Hypothalamus (tissue), 51 donors: ENCODE measurements at places on chromosomes 7 and 10.
A peak's percentile ranks its signal among the peaks of the same experiment; 100 is the strongest.

- DNase-seq = no peak
Measured at GRCh38 chr10:93462881-93463280, 19.3 kb downstream of the MYOF start.

DNA sequence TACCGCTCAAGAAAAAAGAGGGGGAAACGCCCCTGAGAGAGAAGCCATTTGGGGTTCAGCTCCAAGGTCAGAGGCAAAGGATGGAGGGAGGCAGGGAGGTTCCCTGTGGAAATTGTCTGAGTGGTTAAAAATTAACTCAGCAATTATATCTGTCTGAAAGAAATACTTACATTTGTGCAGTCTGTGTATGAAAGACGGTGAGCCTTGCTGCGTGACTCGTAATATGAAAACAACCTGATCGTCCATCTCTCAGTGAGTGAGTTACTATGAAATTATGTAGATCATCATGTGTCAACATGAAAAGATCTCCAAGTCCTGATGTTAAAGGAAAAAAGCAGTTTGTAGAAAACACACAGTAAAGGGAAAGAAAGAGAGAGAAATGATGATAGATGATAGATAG is 67.2 kb upstream of the FAM204A start:
- DNase-seq = no peak

DNA sequence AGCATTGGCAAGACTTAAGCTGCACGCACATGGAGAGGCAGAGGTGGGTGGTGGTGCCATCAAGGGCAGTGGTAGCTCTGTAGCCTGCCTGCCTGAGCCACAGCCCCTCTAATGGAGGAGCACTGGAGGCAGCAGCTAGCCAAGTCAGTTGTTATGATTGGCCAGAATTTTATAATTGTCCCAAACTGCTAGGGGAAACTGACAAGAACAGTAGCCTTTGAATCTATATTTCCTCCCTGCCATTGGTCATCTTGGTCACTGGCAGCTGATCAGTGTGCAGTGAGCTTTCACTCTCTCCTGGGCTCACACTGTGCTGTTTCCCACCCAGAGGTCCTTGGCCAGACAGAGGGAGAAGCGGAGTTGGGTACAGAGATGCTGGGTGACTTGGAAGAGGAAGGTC is 9.6 kb upstream of the ZNF783 start:
- DNase-seq = no peak

GRCh38 chr10:99700649-99701048 is 31.3 kb downstream of the COX15 start:
- DNase-seq = no peak

DNA sequence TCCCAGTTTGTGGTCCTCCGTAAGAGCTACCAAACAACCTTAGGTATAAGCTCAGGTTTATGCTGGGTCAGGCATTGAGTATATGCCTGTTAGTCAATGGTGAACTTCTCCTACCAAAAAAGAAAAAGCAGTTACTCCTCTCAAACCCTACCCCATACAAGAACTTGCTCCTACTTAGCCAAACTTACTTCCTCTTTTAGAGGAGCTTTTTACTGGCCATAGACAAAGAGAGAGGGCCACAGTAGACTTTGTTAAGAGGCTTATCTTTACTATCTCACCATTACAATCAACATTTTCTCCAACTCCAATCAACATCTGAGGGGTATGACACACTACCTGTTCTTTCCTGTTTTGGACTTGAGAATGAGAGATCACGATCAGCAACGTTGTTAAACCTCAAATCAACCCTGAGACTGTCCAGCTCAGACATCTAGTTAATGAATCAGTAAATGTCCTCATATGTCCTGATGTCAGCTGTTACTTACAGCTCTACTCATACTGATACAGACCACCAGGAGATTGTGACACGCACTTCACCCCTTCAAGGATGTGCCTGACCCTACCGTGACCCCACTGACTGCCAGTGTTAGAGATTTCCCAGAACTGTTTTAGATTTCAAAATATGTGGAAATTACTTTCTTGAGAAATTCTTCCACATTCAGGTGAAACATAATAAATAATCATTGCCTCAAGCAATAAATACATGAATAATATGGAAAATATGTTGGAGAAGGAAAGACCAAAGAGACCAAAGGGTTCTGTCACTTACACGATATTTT is 18.4 kb upstream of the CCDC71L start:
- no peak for DNase-seq

DNA sequence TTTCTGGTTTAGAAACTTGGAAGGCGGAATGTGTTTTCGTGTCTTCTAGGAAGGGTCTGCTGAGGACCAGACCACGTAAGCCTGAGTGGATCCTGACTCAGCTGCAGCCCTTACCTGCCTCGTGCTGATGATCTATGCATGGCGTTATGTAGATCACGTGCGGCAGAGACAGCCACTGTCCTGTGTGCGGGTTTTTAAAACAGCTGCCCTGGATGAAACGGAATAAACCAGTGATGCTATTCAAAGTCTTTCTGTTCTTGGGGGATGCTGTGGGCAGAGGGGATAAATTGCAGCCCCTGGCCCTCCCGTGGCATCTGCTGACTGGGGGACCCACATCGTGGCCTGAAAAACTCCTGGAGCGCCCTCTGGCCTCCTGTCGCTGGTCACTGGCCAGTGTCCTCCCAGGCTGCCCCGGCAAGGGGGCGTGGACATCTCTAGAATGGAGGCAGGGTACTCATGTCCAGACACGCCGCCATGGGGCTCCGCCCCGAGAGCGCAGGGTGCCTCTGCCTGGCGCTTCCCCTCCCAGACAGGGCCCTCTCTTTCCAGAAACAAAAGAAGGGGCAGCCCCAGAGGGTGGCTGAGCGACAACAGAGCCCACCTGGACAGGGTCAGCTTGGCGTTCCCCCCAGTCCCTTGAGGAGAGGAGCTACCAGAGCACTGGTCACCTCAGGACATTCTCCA is 13.2 kb downstream of the ALKBH4 start:
- DNase-seq = no peak

DNA sequence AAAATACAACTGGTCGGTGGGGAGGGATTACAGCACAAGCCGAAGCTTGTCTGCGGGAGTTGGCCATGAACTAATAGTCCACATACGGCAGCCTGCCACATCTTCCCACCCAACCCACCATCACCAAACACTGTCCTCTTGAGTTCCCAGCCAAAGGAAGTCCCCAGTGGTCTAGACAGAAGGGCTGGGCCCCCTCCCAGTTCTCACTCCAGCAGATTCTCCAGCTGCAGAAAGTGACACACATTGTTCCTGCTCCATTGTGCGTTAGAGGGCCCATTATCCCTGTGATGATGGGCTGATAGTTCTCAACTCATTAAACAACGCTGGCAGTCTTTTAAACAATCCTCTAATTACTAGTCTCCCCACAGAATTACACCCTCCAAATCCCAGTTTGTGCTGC is 148.0 kb downstream of the FGFR2 start:
- DNase-seq = no peak

DNA sequence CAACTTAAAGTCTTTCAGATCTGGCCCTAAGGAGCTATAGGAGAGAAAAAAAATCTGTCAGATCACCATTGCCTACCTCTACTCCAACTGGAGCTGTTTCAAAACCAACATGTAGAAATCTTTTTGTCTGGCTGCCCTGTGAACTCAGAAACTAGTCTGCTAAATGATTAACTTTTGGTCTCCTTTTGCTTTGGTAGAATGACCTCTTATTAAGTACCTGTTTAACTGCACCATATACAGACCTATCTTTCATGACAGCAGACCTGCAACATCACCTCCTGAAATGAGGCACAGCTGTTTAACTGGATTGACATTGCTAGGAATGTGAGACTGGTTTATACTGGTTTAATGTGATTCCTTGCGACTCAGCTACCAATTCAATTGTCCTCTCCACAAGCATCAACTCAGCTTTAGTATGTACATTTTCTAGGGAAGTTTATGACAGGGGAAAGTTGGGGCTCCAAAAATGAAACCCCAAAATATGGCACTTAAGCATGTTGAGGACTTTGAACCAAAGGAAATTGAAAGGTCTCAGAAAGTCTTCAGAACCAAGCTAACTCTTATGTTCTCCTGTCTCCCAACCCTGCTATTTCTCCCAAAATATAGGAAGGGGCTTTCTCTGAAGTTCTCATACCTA is 1.8 kb downstream of the CYP3A43 start:
- DNase-seq = no peak

- DNase-seq = no peak
Measured at GRCh38 chr10:11828682-11829284, 5.6 kb downstream of the PROSER2 start.

DNA sequence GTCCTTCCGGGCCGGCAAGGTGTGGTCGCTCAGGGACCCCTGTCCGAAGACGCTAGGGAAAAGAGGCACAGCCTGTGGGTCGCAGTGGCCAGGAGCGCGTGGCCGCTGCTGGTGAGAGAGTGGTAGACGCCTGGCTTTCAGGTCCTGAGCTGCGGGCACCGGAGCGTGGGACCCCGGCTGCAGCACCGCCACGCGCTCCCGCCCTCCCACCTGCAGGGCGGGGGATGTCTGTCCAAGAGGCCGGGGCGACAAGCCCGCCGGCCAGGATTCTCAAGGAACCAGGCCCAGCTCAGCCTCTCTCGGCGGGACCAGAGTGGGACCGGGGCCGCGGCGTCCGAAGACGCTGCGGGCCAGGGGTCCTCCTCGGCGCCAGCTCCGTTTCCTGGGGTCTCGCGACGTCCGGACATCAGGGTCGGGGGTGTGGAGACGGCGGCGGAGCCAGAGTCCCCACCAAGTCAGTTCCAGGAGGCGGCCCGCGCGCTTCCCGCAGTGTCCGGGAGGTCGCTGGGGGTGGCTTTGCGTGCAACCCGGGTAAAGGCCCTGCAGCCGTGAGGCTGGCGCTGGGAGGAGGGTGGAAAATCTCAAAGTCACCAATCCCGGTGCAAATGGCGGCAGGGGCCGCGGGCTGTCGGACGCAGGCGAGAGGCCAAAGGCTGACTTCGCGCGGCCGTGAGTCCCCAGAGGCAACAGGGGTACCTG is 5.5 kb downstream of the ZNF503 start:
- no peak for DNase-seq

- DNase-seq = no peak
Measured at GRCh38 chr10:15236340-15236739, 67.8 kb upstream of the NMT2 start.

- no peak for DNase-seq
Measured at GRCh38 chr7:38512291-38512690, 118.9 kb downstream of the AMPH start.

DNA sequence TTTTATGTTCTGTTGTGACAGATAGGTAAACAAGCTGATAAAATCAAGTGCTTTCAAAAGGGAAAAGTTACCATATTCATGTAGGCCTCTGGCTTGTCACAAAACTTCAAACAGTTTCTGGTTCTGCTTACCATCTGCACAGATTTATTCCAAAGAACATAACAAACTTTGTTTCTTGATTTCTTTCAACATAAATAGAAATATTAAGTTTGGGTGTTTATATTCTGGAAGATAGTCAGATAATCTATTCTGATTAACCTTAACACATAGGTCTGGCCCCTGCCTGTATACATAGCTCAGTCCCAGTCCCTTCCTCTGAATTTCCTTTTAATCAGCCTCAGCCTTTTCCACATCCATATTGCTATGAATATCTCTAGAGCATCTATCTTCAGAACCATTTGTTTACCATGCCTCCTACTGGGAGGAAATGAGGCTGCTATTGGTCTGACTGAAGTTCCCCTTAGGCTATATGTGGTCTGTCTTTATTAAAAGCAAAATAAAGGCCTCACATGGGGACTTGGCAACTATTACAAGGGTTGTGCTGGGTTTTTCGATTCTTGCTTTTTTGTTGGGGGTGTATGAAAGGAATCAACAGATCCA is 319.0 kb downstream of the HPSE2 start:
- no peak for DNase-seq

GRCh38 chr10:33422471-33423153 is 88.1 kb upstream of the NRP1 start:
- no peak for DNase-seq

GRCh38 chr7:106178593-106179134 is 66.6 kb upstream of the SYPL1 start:
- DNase-seq = no peak

- no peak for DNase-seq
Measured at GRCh38 chr7:84461093-84461492, 266.5 kb upstream of the SEMA3A start.

GRCh38 chr10:26706206-26706605 is 8.7 kb downstream of the PDSS1 start:
- DNase-seq = no peak

DNA sequence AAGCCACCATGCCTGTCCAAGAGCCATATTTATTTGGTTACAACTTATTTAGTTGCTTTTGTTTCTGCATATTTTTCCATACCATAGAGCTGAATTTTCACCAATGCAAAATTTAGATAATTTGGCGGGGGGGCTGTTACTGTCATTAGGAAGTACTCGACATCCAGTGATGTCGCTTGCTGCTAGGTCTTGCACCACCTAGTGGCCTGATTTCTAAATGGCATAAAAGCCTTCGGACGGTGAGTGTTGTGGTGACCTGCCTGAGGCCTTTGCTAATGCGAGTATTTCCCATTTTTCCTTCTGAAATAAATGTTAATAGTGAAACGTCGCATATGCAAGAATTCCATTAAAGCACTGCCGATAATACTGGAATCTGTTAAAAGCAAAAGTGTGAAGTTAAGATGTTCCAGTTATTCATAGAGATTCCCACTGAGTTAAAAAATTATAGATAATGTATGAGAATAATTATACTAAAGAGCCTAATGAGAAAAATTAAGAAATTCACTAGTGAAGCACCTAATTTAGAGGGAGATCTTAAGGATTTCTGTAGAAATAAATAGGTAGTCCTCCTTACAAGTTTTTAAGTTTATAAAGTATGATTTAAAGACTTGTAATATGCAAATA is 86.1 kb upstream of the DNAJB6 start:
- DNase-seq = peak; percentile 25

DNA sequence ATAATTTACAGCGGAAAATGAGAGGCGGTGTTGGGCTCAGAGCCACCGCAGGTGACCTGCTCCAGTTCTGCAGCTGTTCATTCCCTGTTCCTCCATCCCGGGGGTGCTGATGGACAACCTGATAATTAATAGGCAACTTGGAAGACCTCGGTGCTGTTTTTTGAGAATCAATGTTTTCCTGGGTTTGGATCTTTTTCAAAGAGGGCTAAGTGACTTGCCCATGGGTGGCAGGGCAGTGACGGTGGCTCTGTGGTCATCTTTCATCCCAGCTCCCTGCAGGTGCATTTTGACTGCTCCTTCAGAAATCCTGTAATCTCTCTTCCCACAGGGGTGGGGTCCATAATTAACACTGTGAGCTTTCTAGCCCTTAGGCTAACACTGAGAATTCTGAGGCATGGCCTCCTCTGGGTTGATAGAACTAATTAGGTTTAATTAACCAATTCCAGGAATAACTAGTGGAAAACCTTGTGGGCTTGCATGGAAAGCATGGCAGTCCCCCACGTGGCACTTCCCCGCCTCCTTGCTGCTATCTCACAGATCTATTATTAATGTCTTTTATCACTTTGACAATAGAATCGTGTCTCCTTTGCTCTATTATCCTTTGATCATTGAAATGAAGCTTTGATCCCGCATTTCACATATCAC is 217.9 kb downstream of the GLRX3 start:
- DNase-seq = no peak

DNA sequence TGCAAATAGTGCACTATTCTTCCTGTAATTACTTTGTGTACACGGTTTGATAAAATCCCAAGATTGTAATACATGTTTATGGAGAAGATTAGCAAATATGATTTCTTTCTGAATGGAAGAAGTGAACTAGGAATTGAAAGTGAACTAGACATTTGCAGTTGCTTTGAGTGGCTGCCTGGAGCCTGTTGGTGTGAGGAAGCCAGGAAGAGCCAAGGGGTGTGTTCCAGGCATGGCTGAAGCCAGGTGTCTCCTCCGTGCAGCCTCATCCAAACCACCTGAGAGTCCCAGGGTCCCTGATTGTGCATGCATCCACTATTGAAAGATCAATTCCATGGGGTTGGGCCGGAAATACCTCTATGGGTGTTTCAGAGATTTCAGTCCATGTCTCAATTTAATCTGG is 253.1 kb upstream of the SHH start:
- no peak for DNase-seq

GRCh38 chr10:88070080-88070880 is 206.9 kb downstream of the PTEN start:
- DNase-seq = no peak
